NCI-H510A treated with DMSO at 0.1 percent for 48 hours (cell line): ENCODE measurements at places on chromosomes 3 and 15.

DNA sequence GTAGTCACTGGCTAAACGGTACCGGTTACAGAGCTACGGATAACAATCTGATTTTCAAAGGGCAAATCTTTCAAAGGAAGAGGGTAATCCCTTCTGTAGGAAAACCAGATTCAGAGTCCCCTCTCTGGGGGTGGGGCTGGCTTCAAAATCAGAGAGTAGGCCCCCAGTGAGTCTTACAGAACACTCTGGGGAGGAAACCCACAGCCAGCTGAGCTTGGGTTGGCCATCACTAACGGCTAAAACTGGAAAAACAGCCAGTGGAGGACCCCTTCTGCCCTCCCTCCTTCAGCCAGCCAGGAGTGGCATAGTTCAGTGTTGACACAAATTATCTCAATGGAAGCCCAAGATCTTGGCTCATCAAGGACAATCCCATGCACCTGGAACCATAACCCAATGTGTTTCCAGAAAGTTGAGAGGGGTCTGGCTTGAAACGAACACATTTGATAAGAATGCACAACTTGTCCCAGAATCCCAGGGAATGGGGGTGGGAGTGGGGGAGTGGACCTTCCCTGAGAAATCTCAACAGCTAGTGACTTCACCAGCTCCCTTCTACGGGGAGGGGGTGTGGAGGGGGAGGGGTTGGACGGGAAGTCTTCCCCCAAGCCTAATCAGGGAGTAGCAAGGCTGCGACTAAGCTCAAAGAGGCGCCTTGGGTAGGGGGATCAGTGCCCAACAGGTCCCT lies 1.0 kb downstream of the RASL12 start:
- DNase-seq = no peak

DNA sequence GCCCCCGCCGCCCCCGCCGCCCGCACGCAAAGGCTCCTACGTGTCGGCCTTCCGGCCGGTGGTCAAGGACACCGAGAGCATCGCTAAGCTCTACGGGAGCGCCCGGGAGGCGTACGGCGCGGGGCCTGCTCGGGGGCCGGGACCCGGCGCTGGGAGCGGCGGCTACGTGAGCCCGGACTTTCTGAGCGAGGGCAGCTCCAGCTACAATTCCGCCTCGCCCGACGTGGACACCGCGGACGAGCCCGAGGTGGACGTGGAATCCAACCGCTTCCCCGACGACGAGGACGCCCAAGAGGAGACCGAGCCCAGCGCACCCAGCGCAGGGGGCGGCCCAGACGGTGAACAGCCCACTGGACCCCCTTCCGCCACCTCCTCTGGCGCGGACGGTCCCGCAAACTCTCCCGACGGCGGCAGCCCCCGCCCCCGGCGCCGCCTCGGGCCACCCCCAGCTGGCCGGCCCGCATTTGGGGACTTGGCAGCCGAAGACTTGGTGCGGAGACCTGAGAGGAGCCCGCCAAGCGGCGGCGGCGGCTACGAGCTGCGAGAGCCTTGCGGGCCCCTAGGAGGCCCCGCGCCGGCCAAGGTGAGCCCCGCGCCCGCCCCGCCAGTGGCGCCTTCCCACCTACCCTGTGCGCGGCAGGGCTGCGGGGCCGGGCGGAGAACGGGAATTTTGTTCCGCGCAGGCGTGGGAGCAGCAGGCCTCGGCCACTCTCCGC lies 2.4 kb downstream of the SKOR1 start:
- DNase-seq = no peak

GRCh38 chr3:19662486-19662885 lies 271.5 kb downstream of the EFHB start:
- DNase-seq = no peak

- DNase-seq = no peak
These were observed 11.1 kb downstream of the RAP2B start for GRCh38 chr3:153172796-153173757.

- no peak for DNase-seq
These were observed 54.6 kb upstream of the PIAS1 start for GRCh38 chr15:67999320-68000100.

GRCh38 chr3:185537369-185537970 lies 14.9 kb downstream of the LIPH start:
- peak; percentile 37 for DNase-seq

- DNase-seq = no peak
These were observed 9.5 kb downstream of the FAM3D start for GRCh38 chr3:58657036-58657520.

GRCh38 chr15:31214158-31214863 lies 112.3 kb upstream of the KLF13 start:
- DNase-seq = no peak

GRCh38 chr3:25592510-25592968 lies 72.2 kb downstream of the TOP2B start:
- DNase-seq = no peak

GRCh38 chr15:95134431-95135110 lies 903.2 kb downstream of the MCTP2 start:
- no peak for DNase-seq

DNA sequence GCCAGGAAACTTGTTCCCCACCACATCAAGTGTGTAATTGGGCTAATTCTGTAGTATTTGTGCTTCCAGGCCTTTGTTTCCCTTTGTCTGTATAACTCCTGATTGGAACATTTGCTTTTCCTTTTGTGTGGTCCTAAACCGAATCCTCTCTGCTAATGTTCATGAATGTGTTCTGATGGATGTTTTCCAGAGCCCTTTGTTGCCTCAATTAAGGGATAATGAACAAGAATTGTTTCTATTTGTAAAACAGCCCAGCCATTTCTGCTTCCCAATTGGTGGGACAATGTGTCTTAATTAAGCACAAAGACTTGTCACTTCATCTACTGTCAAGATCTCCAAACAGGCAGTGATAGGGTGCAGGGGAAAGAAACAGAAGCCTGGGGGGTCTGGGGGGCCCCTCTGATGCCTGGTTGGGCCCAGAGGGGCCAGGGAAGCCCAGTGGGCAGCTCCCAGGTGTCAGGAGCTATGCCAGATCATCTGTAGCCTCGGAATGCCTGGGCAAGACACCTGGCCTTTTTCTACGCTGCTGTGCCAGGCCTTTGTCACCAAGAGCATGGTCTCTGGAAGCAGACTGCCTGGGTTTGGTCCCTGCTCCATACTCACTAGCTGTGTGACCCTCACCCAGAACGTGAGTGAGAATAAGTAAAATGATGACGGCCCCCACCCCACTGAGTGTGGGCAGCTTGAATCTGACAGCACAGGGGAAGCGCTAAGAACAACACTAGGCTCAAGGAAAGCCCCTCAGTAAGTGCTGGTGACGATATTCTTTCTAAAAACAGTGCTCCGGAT lies 116.6 kb upstream of the PRR20G start:
- no peak for DNase-seq

GRCh38 chr15:68374168-68374745 lies 57.7 kb downstream of the ITGA11 start:
- DNase-seq = no peak

- DNase-seq = no peak
These were observed 602.1 kb downstream of the MAGI1 start for GRCh38 chr3:65436580-65436979.

DNA sequence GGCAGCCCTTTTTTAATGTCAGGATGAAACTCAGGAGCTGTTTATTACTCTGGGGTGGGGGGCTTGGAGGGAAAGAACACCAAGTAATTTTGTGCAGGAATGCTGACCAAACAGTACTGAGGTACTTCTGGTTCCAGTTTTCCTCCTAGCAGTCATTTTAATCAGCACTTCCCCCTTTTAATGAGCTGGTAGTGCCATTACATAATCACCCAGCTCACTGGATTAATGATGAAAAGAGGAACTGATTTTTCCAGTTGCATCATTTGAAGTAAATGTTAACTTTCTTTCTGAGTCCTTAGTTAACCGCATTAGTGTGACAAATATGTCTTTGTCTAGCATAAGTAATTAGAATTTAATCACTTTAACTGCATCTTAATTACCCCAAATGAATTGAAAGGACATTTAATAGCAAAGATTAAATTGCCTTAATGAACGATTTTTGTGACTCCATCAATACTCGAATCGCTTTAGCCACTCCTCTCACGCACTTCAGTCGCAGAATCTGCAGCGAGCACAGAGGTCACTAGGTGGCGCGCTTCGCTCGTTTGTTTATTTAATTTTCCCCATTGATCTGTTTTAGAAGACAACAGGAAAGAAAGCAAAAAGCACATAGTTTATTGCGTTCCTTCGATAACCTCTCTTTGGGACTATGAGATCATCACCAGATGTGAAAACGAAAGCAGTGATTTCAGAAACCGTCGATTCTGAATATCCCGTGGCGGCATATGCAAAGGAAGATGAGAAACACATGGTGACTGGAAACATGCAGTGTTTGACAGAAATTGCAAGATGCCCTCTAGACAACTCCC lies 9.8 kb downstream of the ONECUT1 start:
- DNase-seq = peak; percentile 38

- no peak for DNase-seq
These were observed 21.3 kb downstream of the KLHL6 start for GRCh38 chr3:183534249-183534648.

DNA sequence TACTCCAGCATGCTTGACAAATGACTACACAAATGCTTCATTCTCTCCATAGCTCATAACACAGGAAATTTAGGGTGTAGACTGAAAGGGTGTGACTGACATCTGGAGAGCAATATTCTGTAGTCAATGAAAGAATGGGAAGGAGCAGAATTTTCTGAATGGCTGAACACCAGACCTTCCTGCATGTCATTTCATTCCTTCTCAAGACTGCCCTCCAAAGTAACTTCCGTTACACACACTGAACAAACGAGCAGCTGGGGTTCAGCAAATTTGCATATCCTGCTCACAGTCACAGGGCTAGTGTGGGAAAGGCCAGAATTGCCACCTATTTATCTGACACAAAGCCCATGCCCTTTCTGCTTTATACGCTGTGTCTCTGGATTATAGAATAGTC lies 325.0 kb upstream of the CFAP20DC start:
- DNase-seq = no peak

DNA sequence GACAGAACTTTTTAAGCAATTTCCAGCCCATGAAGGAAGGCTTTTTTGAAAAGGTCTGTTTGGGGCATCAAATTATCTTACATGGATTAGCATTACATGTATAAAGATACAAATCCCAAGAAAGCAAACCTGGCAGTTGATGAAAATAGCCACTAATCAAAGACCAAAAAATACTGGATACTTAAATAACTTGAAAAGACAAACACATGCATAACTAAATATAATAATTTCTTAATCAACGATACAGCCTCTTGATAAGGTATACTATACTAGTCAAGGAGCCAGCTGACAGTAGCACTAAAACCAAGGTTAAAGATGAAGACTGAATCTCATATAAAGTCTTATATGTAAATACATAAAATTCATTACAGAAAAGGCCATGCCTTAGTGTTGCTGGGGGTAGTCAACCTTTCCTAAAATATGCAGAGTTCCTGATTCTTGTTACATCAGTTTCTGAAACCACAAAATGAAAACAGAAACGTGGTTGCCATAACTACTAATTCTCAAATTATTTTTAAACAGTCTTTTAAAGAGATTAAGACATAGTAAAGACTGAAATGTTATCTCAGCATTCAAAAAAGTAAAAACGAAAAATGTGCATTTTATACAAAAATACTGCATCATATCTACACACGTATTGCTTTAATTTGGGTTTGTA lies 2.0 kb downstream of the ANKRD28 start:
- no peak for DNase-seq

- DNase-seq = no peak
These were observed 30.8 kb upstream of the SLC25A36 start for GRCh38 chr3:140910860-140911259.

DNA sequence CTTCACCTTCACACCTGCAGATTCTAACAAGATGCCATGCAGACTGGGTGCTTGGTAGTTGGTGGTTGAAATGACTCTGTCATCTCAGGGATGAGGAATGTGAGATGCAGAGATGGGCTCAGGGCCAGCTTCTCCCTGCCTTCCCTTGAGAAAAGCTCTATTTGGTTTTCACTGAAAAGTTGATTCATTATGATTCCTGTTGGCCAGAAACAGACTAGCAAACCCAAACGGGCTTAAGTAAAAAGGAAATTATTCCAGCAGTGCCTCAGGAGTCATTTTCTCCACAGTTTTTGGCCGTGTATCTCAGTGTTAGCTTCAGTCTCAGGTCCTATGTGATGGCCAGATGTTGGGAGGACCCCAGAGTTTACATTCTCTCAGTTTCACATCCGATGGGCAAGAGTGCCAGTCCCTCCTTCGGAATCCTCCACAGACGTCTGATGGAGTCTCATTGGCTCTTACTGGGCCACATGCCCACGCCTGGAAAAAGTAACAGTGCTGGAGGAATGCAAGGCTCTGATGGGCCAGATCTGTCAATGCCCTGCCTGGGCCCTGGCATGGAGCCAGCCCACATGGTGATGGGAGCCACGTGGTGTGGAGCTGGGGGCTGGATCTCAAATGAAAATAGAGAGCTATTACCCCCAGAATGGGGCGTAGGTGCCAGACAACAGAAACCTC lies 22.3 kb upstream of the SACM1L start:
- DNase-seq = no peak

GRCh38 chr3:102926618-102927017 lies 491.8 kb downstream of the ZPLD1 start:
- DNase-seq = no peak

GRCh38 chr3:113557374-113557773 lies 25.0 kb downstream of the SIDT1 start:
- DNase-seq = no peak

DNA sequence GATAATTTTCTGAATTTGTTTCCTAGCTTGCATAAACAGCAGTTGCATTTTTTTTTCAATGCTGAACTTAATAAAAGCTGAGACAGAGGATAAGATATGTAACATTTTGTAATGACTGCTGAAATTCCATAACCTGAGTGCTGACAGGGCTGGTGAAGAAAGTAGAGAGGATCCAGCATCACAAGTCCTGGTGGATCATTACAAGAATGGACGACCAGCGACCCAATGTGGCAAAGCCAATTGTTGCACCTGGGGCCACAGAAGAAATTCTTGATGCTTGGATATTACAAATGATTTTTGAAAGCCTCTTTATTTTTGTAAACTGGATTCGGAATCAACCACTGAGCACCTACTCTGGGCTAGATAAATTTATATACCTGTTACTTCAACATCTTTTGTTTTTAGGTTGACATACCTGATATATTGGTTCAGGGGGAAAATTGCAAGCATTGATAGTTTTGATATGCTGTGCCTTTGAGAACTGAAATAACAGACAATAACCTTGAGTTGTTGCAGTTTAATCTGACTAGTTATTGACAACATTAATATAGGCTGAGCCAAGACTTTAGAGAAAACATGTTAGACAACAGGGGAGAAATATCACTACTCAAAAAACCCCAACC lies 3.9 kb upstream of the ACTL6A start:
- DNase-seq = peak; percentile 47

GRCh38 chr3:68996356-68996995 lies 17.0 kb downstream of the EOGT start:
- no peak for DNase-seq
